Activated T-cell treated with anti-CD3 and anti-CD28 coated beads, Interleukin-2, amount 50 U/mL, for 72 hours (primary cell): ENCODE measurements at places on chromosomes 11 and 22. TPM values are rescaled to one million over a fixed set of nuclear protein-coding genes. Genes with fewer than 3 reads are reported as not detected.

FSHB gene
- not detected for total RNA-seq

RAB3IL1 gene
- total RNA-seq = 0.49 TPM

RAB36 gene
- total RNA-seq = 0.19 TPM

BLID gene
- not detected for total RNA-seq

SLC43A1 gene
- total RNA-seq = 43.6 TPM

STIP1 gene
- 246 TPM for total RNA-seq

H19 gene
- not detected for total RNA-seq

LINC01488 gene
- not detected for total RNA-seq

GRCh38 chr11:43217849-43218248 is 93.9 kb upstream of the API5 start:
- H3K36me3 ChIP-seq = no peaks in the 10 kb centered on the region
- no peaks in the 10 kb centered on the region for H3K27me3 ChIP-seq
- no peak for DNase-seq
- H3K27ac ChIP-seq = no peak overlapping the region
- no peaks in the 10 kb centered on the region for H3K4me1 ChIP-seq

GRCh38 chr11:44112091-44112821 is 16.8 kb downstream of the EXT2 start:
- no peak overlapping the region for H3K4me3 ChIP-seq
- no peak overlapping the region for H3K27ac ChIP-seq
- H3K27me3 ChIP-seq = no peaks in the 10 kb centered on the region
- H3K36me3 ChIP-seq = peaks cover 2% of the 10 kb centered on the region
- peaks cover 27% of the 10 kb centered on the region for H3K4me1 ChIP-seq

DNA sequence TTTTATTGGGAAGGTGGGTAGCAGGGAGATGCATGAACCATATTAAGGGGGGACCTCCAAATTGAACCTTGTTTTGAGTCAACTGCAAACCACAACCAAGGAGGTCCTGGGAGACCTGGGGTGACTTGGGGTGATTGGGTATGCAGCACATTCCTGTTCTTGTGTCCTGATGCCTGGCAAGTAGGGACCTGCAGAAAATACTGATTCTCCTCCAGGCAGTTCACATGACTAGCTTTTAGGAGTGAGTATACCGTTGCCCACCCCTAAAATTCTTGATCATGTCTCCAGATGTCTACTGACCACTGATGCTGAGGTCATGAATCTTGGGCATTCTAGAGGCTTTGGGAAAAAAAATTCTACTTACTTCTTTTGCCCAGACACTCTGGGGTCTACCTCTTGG is 6.3 kb downstream of the EHF start:
- DNase-seq = no peak
- no peak overlapping the region for H3K4me3 ChIP-seq
- H3K4me1 ChIP-seq = peaks cover 21% of the 10 kb centered on the region
- H3K36me3 ChIP-seq = peaks cover 2% of the 10 kb centered on the region

DNA sequence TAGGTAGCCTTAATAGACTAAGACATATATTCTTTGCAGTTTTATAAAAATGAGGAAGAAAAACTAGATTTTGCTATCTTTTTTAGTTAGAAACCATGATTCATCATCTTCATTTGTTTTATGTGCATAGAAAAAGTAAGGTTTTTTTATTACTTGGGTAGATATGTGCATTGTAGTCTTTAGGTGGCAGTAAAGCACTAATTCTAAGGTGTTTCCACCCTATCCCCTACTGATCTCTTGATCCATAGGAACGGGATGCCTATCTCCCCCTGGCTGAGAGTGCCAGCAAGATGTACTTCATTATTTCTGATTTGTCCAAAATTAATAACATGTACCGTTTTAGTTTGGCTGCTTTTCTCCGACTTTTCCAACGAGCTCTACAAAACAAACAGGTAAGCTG is 148.1 kb downstream of the DYNC2H1 start:
- no peaks in the 10 kb centered on the region for H3K4me1 ChIP-seq
- H3K36me3 ChIP-seq = no peaks in the 10 kb centered on the region
- no peaks in the 10 kb centered on the region for H3K27me3 ChIP-seq
- H3K4me3 ChIP-seq = no peak overlapping the region
- no peak overlapping the region for H3K27ac ChIP-seq
- no peak for DNase-seq

- H3K27ac ChIP-seq = peak overlapping the region; percentile 85
- DNase-seq = peak; percentile 39
- H3K4me3 ChIP-seq = peak overlapping the region; percentile 95
- H3K36me3 ChIP-seq = peaks cover 1% of the 10 kb centered on the region
- no peaks in the 10 kb centered on the region for H3K27me3 ChIP-seq
These were observed 1.0 kb upstream of the POLD4 start for GRCh38 chr11:67354075-67355022.

- no peak for DNase-seq
These were observed 40.6 kb downstream of the OR4D9 start for GRCh38 chr11:59551659-59552521.

- no peak overlapping the region for H3K27ac ChIP-seq
- DNase-seq = no peak
- no peaks in the 10 kb centered on the region for H3K36me3 ChIP-seq
- H3K4me1 ChIP-seq = no peaks in the 10 kb centered on the region
- H3K4me3 ChIP-seq = no peak overlapping the region
These were observed 70.8 kb downstream of the KCNQ1 start for GRCh38 chr11:2515401-2516275.

DNA sequence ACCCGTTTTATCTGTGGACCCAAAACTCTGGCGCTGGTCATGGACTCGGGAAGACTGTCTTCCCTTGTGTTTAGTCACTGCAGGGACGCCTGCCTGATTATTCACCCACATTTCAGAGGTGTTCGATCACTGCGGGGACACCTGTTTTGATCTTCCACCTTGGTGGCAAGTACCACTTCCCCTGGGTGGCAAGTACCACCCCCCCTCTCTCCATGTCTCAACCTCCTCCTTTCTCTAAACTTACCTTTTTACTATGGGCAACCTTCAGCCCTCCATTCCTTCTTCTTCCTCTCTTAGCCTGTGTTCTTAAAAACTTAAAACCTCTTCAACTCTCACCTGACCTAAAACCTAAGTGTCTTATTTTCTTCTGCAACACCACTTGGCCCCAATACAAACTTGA is 1.9 kb upstream of the NDUFC2 start:
- peaks cover 41% of the 10 kb centered on the region for H3K4me1 ChIP-seq
- DNase-seq = no peak
- H3K27me3 ChIP-seq = no peaks in the 10 kb centered on the region
- peak overlapping the region; percentile 10 for H3K27ac ChIP-seq
- H3K4me3 ChIP-seq = peak overlapping the region; percentile 91

DNA sequence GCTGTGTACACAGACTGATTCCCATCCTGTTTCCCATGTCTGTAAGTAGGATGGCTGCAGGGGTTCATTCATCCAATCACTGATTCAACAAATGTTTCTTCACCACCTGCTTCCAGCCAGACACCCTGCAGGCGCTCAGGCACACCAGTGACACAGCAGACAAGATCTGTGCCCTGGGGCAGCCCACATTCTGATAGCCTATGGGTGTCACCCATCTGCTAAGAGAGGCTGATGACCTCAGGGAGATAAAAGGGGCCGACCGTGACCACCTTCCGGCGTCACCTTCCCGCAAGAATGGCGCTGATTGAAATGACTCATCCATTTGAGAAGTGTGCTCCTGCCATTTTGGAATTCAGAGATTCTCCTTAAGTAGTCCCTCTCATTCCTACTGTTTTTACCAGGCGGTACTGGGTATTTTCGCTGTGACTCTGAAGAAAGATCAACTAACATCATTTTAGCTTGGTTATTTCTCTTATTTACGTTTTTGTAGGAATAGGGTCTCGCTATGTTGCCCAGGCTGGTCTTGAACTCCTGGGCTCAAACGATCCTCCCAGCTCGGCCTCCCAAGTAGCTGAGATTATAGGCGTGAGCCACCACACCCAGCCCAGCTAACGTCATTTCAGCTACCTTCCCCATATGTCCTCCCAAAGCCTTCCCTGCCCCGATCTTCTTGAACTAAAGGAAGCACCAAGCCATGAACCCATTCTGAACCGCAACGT is 73.2 kb upstream of the BID start:
- no peaks in the 10 kb centered on the region for H3K27me3 ChIP-seq
- no peaks in the 10 kb centered on the region for H3K36me3 ChIP-seq
- H3K27ac ChIP-seq = no peak overlapping the region
- no peak overlapping the region for H3K4me3 ChIP-seq
- H3K4me1 ChIP-seq = peaks cover 2% of the 10 kb centered on the region

DNA sequence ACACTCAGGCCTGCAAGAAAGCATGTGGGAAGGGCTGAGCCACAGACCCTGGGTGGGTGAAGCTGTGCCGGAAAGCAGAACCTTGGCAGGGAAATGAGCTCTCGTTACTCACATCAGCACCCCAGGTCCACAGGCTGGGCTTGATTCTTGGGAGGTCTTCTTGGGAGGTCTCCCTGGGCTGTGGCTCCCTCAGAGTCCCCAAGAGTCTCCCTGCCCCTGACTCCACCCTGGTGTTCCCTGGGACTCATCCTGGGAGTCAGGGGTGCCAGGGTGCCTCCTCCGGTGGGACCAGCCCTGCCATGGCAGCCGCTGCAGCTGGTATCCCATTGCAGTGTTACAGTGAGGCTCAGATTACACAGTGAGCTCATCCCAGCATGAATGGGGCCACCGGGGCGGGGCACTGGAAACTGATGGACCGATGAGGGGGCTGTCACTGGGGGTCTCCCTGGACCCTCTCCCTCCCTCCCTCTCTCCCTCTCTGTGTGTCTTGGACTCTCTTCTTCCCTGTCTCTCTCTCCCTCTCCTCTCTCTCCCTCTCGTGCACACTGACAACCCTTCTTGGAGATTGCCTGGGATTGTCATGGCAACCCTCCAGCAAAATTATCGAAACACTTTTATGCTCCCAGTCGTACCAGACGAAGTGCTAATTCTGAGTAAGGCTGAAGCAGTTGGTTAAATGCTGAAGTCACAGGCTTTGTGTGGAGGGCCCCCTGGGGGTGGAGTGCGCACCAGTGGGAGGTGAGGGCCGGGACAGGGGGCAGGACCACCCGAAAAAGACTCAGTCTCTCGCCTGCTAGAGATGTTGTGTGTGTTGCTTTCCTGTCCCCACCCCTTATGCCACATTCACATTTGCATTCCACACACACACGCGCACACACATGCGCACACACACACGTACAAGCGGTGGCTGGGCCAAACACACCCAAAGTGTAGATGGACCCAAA is 8.6 kb upstream of the C11orf96 start:
- no peaks in the 10 kb centered on the region for H3K36me3 ChIP-seq
- DNase-seq = no peak
- no peak overlapping the region for H3K27ac ChIP-seq
- H3K27me3 ChIP-seq = peaks cover 32% of the 10 kb centered on the region
- H3K4me1 ChIP-seq = peaks cover 6% of the 10 kb centered on the region
- H3K4me3 ChIP-seq = no peak overlapping the region

DNA sequence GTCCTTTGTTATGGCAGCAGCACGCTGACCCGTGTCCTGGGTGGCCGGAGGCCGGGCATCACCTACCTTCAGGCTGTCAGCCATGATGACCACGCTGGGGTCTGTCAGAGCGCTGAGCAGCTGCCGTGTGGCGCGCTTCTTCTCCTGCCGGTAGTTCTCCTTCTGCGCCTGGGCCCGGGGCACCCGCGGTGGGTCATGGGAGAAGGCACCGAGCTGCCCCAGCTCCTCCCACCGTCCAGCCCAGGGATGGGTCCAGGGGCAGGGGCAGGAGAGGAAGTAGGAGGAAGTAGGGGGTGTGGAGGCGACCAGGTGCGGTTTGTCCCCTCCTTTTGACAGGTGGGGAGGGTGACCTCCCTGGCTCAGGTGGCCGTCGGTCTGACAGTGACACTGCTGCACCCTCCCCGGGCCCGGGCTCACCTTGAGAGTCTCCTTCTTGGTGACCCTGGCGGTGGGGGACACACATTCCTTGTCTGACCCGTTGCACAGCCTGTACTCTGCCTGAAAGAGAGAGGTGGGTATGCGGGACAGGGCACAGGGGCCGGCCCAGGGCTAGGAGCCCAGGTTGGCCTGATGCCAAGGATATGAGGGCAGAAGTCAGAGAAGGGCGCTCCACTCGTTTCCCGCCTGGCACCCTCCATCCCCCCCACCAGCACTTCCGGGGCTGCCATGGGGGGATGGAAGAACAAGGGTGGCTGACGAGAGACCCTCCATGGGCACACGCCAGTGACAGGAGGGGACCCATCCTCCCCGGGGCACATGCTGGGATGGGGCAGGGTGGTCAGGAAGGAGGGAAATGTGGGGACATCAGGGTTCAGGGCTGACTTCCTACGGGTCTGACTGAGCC is 43.0 kb downstream of the OSBPL5 start:
- H3K27me3 ChIP-seq = no peaks in the 10 kb centered on the region
- H3K4me1 ChIP-seq = no peaks in the 10 kb centered on the region
- no peaks in the 10 kb centered on the region for H3K36me3 ChIP-seq
- no peak overlapping the region for H3K27ac ChIP-seq
- no peak overlapping the region for H3K4me3 ChIP-seq

- no peaks in the 10 kb centered on the region for H3K4me1 ChIP-seq
- no peak for DNase-seq
- no peaks in the 10 kb centered on the region for H3K36me3 ChIP-seq
- H3K27me3 ChIP-seq = peaks cover 6% of the 10 kb centered on the region
These were observed 15.6 kb downstream of the APOL4 start for GRCh38 chr22:36185828-36186624.

GRCh38 chr11:122678406-122678805 is 22.9 kb downstream of the UBASH3B start:
- H3K4me3 ChIP-seq = no peak overlapping the region
- peaks cover 45% of the 10 kb centered on the region for H3K4me1 ChIP-seq
- H3K36me3 ChIP-seq = no peaks in the 10 kb centered on the region
- no peak for DNase-seq
- H3K27me3 ChIP-seq = no peaks in the 10 kb centered on the region

DNA sequence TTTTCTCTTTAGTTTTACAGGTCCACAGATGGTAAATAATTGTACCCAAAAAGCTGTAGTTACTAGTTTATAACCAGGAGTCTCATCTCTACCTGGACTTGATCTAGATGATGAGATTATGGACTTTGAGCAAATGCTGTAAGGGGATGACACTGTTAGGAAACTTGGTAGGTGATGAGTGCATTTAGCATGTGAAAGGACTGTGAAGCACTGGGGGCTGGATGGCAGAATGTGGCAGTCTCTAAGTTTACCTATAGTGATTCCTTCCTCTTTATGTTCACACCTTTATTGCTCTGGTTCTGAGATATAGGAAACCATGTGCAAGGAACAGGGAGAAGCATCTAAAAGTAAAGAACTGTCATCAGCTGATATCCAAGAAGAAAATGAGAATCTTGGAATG is 230.7 kb upstream of the CHORDC1 start:
- no peak overlapping the region for H3K4me3 ChIP-seq
- no peaks in the 10 kb centered on the region for H3K4me1 ChIP-seq
- no peak overlapping the region for H3K27ac ChIP-seq
- DNase-seq = no peak

- no peak overlapping the region for H3K4me3 ChIP-seq
- H3K27me3 ChIP-seq = no peaks in the 10 kb centered on the region
- peak; percentile 71 for DNase-seq
- H3K4me1 ChIP-seq = no peaks in the 10 kb centered on the region
- no peaks in the 10 kb centered on the region for H3K36me3 ChIP-seq
These were observed 2.4 kb upstream of the SYT8 start for GRCh38 chr11:1832211-1832919.

- no peaks in the 10 kb centered on the region for H3K27me3 ChIP-seq
- no peak for DNase-seq
- no peaks in the 10 kb centered on the region for H3K36me3 ChIP-seq
These were observed at the start of gene ETS1 for GRCh38 chr11:128587415-128587814. ETS1 (minus strand) TSS chr11:128587558; CDS start chr11:128573130, 14,428 bp downstream.

- H3K4me3 ChIP-seq = no peak overlapping the region
- H3K27ac ChIP-seq = no peak overlapping the region
- H3K36me3 ChIP-seq = peaks cover 7% of the 10 kb centered on the region
- H3K4me1 ChIP-seq = no peaks in the 10 kb centered on the region
- no peak for DNase-seq
- H3K27me3 ChIP-seq = no peaks in the 10 kb centered on the region
These were observed 53.7 kb downstream of the RDX start for GRCh38 chr11:110242746-110243145.

GRCh38 chr22:42747701-42748513 is 27.2 kb upstream of the A4GALT start:
- H3K36me3 ChIP-seq = no peaks in the 10 kb centered on the region
- H3K4me1 ChIP-seq = no peaks in the 10 kb centered on the region
- DNase-seq = no peak
- H3K27ac ChIP-seq = no peak overlapping the region
